Glutamatergic neuron (in vitro differentiated cells): ENCODE measurements at places on chromosomes 2 and 18.

GRCh38 chr18:21714474-21714873 lies 9.9 kb upstream of the ABHD3 start:
- DNase-seq: no peak

GRCh38 chr2:42123426-42123825 lies 45.7 kb upstream of the EML4 start:
- no peak for DNase-seq

DNA sequence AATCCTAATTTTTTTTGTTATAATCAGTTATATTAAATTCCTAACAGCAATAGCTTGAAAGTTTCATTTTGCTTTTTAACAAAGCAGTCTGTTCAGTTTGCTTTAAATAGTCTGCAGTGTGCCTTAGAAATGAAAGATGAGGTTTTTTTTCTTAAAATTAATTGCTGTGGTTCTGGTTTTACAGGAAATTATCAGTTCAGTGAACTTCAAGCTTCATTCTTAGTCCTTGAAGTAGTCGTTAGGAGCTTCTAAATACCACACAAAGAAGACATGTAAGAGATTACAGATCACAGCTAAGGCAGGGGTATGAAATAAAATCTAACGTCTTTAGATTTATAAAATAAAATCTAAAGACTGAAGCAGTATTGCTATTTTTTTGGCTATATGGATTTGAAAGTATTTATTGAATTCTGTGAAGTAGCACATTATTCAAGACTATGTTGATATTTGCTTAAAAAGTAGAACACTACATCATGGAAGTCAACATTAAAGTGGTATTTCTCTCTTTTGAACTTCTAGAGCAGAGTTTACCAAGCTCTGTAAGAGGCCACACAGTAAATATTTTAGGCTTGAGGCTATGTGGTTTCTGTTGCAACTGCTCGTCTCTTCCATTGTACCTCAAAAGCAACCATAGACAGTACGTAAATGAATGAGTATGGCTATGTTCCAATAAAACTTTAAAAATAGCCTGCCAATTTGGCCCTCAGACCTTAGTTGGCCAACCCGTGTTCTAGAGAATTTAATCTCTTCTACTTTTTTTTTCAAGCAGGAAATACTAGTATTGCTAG lies 81.5 kb upstream of the STON1 start:
- DNase-seq: no peak

DNA sequence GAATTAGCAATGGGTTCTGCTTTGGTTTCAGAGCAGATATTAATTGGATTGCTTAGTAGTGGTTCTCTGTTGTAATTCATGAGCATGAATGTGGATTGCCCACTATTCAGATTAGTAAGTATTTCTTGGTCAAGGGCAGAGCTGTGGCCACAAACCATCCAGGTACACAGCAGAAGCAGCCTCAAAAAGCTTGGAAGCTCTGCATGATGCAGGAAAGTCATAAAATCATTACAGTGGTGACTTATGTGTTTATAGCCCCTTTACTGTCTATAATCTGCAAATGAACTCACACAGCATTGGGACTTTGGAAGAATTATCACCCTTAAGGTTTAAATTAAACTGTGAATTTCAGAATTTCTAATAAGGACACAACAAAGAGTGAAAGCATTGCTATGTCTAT lies 1.9 kb upstream of the UGT1A1 start:
- no peak for DNase-seq

DNA sequence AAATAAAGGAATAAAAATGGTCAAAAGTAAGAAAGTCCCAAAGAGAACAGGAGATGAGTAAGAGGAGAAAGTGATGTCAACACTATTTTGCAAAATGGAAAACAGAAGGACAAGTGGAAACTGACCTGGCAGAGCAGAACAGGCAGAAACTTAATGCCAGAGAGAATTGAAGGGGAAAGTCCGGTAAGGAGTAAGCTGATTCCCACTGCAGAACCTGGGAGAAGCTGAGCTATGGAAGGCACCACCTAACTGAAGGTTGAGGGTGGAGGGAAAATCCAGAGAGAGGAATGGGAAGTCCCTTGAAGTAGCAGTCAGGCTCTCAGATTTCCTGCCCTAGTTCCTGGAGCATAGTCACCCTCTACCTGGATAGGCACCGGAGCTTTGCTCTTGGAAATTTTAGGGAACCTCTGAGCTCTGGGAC lies 59.8 kb downstream of the MOGAT1 start:
- DNase-seq: no peak

GRCh38 chr2:24336811-24337210 lies 23.5 kb downstream of the ITSN2 start:
- no peak for DNase-seq

DNA sequence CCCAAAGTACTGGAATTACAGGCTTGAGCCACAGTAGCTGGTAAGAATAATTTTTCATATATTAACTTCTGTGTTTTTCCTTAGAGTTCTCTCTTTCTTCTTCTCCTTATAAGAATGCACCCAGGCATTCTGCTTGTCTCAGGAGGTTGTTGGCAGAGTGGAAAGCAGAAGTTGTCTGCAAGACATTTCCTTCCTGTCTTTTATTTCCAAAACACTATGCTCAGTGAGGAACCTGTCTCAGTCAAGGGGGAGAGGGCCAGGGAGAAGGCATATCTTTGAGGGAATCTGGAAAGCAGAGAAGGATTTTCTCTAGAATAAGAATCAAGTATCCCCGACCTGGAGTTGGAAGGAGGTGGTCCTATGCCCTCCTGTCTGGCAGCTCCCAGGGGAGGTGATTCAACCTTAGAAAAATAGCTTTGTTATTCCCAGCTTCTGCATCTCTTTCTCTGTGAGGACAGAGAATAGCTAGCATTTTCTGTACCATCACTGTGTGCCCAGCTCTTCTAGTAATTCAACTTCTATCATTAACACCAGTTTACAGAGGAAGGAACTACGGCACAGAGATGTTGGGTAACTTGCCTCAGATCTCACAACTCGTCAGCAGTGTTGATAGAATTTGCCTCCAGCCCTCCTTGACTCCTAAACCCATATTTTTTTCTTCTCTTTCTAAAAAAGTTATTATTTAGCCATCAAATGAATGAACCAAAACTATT lies 3.8 kb upstream of the LPIN2 start:
- DNase-seq: no peak

GRCh38 chr18:9468998-9469397 lies 6.3 kb upstream of the RALBP1 start:
- no peak for DNase-seq

- DNase-seq: no peak
Observed at GRCh38 chr2:239171643-239172042, 229.2 kb downstream of the HDAC4 start.

DNA sequence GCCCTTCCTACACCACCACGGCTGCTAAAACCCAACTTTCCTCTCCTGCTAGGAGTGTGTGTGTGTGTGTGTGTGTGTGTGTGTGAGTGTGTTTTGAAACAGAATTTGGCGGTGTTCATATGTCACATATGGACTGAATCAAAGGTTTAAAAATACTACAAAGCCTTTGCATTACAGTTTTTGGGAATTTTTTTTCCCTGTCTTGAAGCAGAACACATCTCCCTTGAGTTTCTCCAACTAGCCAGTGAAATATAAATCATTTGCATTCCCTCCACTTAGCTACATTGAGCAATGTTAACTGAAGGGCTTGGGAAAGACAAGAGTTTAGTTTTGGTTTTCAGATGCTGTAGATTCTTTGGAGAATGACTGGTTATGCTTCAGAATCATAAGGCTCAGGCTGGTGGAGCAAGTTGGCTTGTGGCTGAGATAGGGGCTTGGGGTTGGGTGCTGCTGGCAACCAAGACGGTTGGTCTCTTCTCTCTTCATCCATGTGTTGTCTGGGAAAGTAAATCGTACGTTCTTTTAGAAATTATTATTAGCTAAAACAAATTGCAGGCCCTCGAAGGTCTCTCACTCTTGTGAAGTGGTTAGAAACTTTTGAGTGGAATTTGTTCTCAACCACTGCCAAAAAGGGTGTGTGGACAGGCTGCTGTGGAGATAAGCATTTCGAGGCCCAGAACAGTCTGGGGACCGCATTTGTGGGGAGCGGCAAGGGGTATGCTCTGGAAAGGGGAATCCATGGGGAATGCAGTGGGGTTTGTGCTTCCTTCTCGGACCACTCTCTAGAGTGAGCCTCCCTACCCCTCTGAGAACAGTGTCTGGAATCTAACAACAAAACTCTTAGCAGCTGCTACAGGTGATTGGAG lies 1.4 kb downstream of the NRP2 start:
- DNase-seq: no peak

DNA sequence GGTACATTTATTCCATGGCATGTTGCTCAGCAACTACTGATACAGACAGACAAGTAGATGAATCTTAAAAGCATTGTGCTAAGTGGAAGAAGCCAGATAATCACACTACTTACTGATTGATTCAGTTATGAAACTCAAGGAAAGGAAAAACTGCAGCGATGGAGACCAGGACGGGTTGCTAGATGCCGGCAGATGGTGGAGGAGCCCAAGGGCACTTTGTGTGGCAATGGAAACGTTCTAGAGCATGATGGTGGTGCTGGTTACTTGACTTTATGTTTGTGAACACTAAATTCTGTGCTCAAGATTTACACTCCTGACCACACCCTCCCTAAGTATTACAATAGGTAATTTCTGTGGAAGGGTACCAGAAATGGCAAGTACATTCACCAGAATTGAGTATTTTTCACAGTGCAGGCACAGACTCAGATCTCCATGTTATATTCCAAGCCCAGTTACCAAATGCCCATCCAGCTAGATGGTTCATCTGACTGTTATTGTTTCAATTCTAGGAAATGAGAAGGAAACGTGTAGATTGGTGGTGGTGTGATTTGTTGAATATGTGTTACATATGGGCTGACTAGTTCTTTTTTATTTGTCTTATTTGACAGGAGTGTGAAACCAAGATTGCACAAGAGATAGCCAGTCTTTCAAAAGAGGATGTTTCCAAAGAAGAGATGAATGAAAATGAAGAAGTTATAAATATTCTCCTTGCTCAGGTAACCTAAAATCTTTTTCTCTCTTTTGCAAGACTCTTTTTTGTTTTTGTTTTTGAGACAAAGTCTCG lies 55.1 kb downstream of the RALBP1 start:
- DNase-seq: no peak

- no peak for DNase-seq
Observed at GRCh38 chr18:48391868-48392267, 17.3 kb downstream of the ZBTB7C start.

DNA sequence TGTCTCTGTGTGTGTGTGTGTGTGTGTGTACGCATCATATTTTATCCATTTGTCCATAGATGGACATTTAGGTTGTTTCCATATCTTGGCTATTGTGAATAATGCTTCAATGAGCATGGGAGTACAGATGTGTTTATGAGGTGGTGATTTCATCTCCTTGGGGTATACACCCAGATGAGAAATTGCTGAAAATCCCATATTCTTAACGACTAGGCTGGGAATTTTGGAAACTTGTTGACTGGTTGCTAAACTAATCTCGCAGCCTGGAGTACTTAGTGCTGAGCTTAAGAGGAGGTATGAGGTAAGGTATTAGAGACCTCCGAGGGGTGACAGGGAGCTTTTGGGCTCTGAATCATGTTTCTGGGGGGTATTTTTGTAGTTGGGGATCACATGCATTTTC lies 66.0 kb upstream of the SPRED2 start:
- no peak for DNase-seq

GRCh38 chr18:5582849-5583681 lies 39.3 kb upstream of the EPB41L3 start:
- DNase-seq: no peak

GRCh38 chr2:2827761-2828221 lies 496.7 kb upstream of the MYT1L start:
- no peak for DNase-seq

GRCh38 chr2:96987301-96987909 lies 1.0 kb upstream of the FAM178B start:
- no peak for DNase-seq

DNA sequence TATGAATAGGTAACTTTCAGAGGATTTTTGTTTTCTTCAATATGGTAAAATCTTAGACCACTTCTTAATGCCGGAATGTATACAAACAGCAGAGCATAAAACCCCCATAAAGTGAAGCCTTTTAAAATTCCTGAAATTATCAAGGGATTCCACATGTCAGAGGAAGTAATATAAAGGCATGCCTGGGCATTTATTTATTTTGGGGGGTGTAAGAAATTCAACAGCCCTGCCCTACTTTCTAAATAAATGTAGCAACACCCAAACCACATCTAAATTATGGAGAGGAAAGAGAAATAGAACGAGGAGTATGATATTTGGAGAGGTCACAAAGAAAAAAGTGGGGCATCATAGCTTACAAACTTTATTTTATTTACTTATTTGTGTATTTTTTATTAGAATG lies 9.9 kb downstream of the CHST9 start:
- no peak for DNase-seq

GRCh38 chr18:69948919-69949537 lies 1.4 kb upstream of the CD226 start:
- DNase-seq: no peak

DNA sequence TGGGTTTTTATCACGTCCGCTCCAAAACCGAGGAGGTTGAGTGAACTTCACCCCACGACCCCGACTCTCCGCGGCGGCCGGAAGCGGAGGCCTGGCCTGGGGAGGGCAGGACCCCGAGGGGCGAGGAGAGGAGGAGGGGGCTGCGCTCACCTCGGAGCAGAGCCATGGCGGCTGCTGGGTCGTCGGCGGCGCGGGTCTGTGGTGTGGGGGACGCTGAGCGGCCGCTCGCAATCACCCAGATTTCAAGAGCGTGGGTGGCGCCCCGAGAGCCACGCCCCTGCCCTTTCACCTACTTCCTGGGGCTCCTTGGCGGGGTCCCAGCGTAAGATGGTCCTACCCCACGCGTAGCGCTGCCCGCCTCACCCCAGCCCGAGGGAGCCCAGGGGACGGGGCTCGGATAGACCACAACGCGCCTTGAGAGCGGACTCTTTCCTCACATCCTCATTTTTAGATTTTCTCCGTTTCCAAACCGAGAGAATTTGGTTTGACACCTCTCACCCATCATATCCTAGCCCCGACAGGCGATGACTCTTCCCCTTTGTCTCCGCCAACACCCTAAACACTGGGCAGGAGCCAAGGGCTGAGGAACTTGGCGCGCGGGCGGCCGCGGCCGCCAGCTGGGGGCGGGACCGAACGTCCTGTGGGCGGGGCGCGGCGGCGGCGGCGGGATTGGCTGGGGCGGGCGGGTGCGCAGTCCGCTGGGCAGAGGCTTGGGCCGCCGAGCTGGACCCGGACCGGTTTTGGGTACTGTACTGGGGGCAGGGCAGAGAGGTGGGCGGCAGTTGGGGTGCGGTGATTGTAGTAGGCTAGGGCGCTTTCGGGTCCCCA lies at the start of gene ACAA2:
Gene ACAA2 (minus strand): TSS at position 215 of the 828 bp plus-strand sequence. CDS start 49 bp downstream, at position 166.
- peak; percentile 89 for DNase-seq

GRCh38 chr2:6412533-6413091 lies 453.1 kb downstream of the CMPK2 start:
- DNase-seq: no peak

- no peak for DNase-seq
Observed at GRCh38 chr2:201255408-201256033, 4.8 kb upstream of the CASP8 start.
